ENCODE measurements at places on chromosomes 4 and X.

- no peak for DNase-seq
These were observed 12.6 kb downstream of the CA5B start for GRCh38 chrX:15750611-15751154.

DNA sequence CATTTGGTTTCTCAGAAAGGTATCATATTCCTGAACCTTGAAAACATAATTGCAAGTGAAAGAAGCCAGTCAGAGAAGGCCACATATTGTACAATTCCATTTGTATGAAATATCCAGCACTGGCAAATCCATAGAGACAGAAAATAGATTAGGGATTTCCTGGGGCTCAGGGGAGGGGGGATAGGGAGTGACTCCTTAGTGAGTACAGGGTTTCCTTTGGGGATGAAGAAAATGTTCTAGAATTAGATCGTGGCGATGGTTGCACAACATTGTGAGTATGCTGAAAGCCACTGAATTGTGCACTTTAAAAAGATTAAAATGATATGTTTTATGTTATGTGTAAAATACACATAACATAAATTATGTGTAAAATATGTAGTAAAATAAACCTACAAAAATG is 10.3 kb downstream of the XPNPEP2 start:
- DNase-seq = no peak

DNA sequence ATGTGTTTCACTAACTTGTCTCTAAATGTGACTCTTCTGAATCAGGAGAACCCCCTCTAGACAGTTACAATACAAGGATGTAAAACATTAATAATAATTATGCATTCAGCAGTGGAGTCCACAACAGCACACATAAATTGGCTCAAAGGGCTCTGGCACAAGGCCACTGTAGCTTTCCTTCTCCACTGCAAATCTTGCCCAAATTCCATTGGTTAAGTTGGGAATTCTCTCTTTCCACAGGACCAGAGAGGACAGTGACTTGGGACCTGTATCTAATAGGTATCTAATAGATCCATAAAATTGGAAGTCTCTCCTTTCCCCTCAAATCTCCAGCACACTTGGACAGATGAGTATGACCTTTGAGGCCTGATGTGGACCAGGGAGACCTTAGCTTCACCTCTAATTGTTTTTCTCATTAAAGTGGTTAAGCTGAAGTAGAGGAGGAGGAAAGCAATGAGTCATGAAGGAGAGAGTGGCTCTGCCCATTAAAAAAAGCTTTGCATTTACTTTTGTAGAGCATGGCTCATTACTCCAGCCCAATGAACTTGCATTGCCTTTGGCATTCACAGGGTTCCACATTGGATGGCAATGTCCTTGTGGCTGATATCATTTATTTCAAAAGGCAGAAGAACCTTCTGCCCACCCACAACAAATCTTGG is 72.3 kb upstream of the SH3RF1 start:
- no peak for DNase-seq

- no peak for DNase-seq
These were observed 25.4 kb upstream of the AFAP1 start for GRCh38 chr4:7964890-7965662.

DNA sequence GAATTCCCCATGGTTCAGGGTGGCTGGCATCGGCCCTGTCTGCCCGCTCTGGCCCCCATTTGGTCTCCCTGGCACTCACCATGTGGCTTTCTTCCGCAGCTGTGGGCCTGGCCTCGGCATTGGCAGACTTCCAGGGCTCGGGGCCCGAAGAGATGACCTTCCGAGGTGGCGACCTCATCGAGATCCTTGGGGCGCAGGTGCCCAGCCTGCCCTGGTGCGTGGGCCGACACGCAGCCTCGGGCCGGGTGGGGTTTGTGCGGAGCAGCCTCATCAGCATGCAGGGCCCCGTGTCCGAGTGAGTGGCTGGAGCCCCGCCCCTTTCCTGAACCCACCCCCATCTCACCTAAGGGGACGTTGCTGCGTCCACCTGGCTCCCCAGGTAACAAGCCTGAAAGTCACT is 20.1 kb downstream of the SH3TC1 start:
- no peak for DNase-seq

GRCh38 chr4:10050261-10050661 is 29.0 kb upstream of the SLC2A9 start:
- DNase-seq = no peak

DNA sequence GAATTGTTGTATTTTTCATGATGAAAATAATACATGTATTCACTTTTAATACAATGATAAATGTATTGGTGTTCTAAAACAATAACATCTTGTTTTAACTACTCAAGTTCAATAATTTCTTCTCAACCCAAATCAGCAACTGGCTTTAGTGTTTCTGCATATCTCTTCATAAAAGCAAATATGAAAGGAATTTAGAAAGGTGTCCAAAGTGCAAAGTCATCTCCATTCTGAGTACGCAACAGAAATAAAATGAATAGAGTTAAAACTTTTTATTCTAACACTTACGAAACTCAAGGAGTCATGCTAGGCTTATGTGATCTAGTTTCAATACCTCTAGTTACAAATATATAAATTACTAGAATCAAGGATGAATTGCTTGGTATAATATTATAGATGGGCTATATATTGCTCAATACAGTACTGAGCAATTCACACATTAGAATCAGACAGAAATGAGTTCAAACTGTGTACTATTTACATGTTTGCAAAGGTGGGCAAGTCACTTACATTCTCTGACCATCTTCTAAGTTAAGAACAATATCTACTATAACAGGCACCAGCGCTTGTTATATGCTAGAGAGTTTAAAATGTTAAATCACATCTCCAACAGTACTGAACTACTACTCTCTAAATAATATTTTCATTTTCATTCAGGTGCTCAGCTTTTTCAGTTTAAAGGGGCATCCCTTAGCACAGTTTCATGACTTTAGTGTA is 51.5 kb downstream of the PPA2 start:
- DNase-seq = no peak

- no peak for DNase-seq
These were observed 13.8 kb downstream of the CXCL13 start for GRCh38 chr4:77619408-77619807.

DNA sequence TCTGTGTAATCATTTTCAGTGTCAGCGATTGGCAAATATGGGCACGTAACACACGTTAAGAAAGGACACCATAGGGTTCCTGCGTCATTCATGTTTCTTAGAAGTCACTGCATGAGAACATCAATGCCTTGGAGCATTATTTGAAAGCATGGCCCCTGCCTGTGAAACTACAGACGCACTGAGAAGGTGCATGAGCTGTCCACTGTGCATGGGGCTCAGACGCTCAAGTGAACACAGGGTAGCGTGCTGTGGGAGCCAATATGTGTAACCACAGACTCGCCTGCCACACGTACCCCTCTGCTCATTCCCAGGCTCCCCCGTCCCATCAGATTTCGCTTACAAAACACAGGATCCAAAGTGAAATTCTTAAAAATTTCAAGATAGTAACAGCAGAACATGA is 6.5 kb downstream of the PPP2R2C start:
- peak; percentile 19 for DNase-seq

GRCh38 chr4:40223343-40223742 is 26.5 kb downstream of the RHOH start:
- no peak for DNase-seq

DNA sequence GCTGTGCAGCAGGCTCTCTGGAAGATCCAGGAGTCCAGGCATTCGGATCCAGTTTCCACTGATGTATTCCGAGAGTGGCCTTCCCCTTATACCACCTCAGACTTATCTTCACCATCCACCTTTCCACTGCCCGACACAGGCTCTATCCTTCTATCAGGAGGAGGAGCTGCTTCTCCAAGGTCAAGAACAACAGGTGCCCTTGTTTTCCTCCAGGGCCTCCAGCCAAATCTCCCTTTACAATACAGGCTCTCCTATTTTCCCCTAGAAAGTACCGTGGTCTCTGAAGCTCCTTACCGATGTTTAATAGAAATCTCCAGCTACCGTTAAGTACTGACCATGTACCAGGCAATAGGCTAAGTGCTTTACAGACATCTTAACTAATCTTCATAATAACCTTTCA is 61.3 kb downstream of the AFAP1 start:
- DNase-seq = peak; percentile 34

GRCh38 chr4:110613745-110614144 is 9.1 kb downstream of the PITX2 start:
- DNase-seq = no peak

- DNase-seq = no peak
These were observed 202.0 kb downstream of the DHX15 start for GRCh38 chr4:24382381-24382780.

- DNase-seq = no peak
These were observed 419.8 kb upstream of the AMOT start for GRCh38 chrX:113260474-113260873.

Data from ascending aorta (tissue), 2 donors.